ENCODE measurements at places on chromosomes 2 and 18.

GRCh38 chr2:185240796-185241195 lies 497.8 kb upstream of the FSIP2 start:
- no peak for DNase-seq

- no peak for DNase-seq
These were observed 18.6 kb downstream of the NGEF start for GRCh38 chr2:232994446-232994845.

DNA sequence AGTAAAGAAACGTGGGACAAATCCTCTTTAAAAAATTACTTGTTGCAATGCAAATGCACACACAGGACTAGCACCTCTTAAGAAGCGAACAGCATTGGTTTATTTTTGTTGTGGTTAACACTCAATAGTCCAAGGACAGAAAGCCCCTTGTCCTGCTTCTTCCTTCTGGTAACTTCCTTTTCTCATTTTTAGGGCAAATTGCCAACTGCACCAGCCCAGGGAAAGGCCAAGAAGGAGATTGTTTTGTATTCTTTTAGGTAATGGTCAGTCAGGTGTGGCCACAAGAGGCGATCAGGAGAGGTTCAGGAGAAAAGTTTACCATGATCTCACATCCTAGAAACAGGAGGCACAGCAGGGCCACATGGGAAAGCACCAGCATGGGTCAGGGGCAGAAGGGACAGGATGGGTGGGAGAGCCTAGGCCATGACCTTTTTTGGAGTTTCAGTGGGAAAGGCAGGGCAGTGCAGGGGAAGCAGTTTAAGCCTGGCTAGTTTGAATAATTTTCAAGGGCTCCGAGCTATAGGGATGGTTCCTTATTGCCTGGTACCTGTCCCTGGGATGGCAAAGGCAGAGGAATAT lies 73.0 kb downstream of the CHRNA1 start:
- no peak for DNase-seq

DNA sequence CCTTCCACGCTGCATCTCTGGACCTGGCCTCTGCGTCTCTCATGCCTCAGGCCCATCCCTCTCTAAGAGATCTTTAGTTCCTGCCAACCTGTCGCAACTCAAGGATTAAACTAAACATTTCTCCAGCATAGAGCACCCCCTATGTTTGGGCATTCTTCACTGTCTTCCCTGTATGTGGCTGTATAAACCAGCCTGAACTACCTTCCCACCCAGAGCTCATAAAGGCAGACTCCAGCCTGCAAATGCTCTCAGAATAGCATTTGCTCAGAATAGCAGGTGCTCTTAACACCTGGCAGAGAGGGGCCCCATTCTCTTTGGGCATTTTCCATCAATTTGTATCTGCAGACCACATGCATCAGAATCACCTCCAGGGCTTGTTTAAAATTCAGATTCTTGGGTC lies 83.4 kb downstream of the EHD3 start:
- no peak for DNase-seq

GRCh38 chr2:133438848-133439564 lies 129.3 kb downstream of the NCKAP5 start:
- no peak for DNase-seq

DNA sequence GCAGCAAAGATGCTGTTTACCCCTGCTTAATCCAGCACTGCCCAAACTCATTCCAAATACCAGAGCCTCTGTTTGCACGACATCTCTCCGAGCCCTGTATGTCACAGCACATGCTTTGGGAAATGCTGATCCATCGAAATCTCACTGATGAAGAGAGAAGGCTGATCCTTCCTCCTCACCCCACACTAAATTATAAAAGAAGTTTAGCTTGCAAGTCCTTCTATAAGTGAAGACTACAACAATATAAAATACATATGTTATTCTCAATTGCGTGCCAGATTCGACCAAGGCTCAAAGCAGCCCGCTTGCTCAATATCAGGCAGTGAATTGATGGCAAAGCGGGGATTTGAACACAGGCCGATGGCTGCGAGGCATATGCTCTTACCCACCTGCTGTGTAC lies 30.7 kb upstream of the SLC35F6 start:
- DNase-seq, result no peak

- peak; percentile 59 for DNase-seq
These were observed 13.3 kb downstream of the CHPF start for GRCh38 chr2:219530048-219530963.

Data from AG04450 (cell line).